ENCODE measurements at places on chromosomes 7 and 10.

- DNase-seq, result no peak
These were observed 91.5 kb downstream of the FOXL3 start for GRCh38 chr7:381211-382042.

DNA sequence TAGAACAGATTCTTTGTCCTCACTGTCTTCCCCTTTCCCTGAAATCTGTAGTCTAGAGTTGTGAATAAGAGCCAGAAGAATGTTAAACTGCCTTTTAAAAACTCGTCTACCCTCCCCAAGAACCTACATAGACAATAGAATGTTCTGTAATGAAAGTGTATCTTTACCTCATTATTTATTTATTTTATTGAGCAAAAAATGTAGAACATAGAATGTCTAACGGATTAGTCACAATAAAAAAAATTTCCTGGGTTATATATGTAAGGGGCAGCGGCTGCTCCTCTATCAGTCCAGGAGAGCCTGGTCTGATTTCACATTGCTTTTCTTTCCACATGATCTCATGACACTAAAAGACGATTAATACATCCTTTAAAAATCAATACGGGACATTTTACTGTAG is 135.7 kb downstream of the SDK1 start:
- DNase-seq, result no peak

DNA sequence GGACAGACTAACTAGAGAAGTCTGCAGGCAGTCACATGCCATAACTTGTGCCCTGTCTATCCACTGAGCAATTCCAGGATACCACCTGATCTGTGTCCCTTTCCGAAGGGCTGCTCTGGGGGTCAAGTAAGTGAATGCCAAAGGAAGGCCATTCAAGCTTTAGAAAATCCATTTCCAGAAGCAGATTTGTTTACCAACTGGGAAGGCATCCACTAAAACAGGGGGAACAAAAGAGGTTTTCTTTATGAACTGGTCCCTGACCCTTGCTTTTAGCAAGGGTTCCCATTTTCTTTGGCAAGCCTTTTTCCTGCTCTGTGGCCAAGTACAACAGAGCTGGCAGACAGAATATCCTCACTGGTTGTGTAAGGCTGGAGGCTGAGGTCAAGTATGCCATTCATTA is 36.5 kb downstream of the ITPRID1 start:
- no peak for DNase-seq

- DNase-seq, result no peak
These were observed 143.3 kb downstream of the TES start for GRCh38 chr7:116353647-116354046.

GRCh38 chr10:59372543-59372942 is 10.2 kb upstream of the FAM13C start:
- DNase-seq, result no peak

DNA sequence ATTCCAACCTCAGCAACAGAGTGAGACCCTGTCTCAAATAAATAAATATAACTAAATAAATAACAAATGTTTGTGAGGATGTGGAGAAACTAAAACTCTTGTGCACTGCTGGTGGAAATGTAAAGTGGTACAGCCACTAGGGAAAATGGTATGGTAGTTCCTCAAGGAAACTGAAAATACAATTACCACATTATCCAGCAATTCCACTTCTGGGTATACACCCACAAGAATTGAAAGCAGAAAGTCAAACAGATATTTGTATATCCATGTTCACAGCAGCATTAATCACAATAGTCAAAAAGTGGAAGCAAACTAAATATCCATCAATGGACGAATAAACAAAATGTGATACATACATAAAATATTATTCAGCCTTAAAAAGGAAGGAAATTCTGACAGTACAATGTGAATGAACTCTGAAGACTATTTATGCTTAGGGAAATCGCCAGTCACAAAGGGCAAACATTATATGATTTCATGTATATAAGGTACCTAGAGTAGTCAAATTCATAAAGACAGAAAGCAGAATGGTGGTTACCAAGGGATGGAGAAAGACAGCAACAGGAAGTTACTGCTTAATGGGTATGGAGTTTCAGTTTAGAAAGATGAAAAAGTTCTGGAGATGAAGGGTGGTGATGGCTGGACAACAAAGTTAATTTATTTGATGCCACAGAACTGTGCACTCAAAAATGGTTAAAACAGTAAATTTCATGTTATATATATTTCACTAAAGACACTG is 9.8 kb downstream of the ARHGAP12 start:
- DNase-seq, result no peak

DNA sequence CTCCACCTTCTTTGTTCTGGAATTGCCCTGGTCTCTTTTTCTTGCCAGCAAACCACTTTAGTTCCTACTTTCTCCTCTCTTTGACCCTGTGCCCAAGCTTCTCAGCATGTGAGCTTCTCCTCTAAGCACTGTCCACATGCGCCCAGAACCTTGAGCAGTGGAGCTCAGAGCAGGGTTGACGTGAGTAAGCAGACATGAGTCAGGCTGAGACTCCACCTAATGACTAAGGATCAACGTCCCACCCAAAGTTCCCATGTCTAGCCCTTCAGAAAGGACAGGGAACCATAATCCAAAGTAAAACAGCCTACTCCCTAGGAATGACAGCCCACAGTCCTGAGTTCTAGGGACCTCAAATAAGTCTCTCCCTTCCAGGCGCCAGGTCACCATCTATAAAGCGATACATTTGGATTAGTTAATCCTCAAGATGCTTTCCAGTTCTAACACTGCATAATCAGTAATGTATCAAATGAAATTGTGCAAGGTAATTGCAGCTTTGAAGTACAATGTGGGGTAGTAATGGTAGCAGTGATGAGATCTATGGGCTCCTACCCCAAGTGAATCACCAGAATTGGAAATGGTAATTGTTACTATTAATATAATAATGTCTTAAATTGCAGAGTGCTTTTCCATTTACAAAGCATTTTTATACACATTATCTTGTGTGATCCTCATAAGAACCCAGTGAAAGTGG is 44.5 kb downstream of the KCNMA1 start:
- DNase-seq, result no peak

- DNase-seq, result no peak
These were observed 206.1 kb upstream of the NPSR1 start for GRCh38 chr7:34451923-34452322.

GRCh38 chr7:128003167-128003566 is 28.1 kb downstream of the LRRC4 start:
- no peak for DNase-seq

- DNase-seq, result no peak
These were observed 23.1 kb downstream of the RCC1L start for GRCh38 chr7:75050501-75050900.

GRCh38 chr10:31704195-31704594 is 224.4 kb downstream of the ARHGAP12 start:
- no peak for DNase-seq

DNA sequence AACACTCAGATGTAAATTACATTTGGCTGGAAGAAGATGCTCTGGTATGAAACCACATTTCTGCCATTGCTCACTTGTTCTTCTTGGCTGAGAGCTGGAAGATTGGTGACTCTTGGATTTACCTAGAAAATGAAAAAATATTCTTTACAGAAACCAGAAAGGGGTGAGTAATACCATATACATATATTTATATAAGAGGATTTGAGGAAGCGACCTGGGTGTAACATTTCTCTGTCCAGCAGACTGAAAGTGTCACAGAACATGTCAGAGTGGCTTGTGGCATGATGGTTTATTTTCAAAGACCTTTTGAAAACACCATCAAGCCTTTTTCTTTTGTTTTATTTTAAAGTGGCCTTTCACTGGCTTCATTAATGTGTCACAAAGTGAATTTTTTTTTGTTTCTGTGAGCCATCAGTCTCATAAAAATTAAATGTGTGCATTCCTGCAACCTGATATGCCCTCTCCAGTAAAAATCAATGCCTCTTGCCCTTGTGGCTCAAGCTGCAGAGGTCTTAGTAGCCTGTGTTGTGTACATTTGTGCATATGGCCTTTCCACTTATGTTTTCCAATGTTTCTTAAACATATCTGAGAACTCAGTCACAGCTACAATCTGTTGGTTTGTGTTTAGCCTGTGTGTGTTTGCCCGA is 23.5 kb downstream of the CREB5 start:
- DNase-seq, result no peak

DNA sequence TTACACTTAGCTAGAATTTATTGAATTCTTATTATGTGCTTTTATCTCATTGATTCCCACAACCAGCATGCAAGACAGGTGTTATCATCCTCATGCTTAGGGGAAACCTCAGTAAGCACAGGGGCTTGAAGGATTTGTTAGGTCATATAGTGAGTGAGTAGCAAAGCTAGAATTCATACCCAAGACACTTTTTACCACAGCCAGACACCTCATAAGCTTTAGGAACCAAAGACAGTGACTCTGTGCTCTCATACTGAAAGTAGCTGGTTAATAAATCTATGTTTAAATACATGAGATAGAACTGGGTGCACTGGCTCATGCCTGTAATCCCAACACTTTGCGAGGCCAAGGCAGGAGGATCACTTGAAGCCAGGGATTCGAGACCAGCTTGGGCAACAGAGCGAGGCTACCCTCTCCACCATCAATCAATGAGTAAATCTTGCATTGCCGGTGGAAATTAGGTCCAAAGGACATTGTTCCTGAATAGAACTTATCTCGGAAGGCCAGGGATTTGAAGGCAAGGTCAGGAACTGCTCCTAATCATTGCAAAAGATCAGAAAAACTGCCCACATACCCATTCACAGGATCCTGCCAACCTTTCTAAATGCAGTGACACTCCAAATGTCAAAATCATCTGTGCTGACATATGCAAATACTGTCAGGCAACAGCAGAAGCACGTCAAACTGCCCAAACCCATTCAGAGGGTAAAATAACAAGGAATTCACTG is 523.5 kb downstream of the PARD3 start:
- no peak for DNase-seq

DNA sequence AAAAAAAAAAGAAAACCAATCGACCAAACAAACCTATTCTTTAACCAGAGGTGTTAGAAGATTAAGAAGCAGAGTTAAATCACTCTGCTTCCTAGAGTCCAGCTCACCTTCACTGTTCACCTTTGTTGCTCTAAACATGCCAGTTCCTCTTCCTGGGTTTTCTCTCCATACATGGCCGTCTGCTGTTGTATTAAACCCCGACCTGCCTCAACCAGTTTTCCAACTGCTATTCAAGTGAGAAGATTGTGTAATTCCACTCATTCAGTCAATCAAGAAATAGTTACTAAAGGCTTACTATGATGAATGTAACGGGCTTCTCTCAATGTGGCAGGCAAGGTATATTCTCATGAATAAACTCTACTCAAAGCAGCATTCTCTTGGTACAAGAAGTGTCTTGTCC is 8.8 kb downstream of the AASS start:
- DNase-seq, result no peak

GRCh38 chr10:110625356-110625894 is 18.7 kb upstream of the RBM20 start:
- no peak for DNase-seq

DNA sequence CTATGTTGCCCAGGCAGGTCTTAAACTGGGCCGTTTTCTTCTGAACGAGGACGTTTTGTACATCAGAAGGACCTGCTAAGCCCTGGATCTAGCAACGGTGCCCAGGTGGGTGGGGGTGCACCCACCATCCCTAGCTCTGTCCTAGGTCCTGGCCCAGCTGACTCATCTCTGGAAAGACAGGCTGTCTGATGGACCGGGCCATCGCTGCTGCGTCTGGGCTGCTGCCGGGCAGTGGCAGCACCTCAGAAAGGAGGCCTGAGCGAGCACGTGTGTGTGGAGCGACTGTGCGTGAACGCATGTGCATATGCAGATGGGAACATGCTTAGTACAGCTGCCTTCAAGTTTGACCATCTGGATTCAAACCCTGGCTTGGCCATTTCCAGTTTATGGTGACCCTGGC is 7.3 kb upstream of the ELFN1 start:
- no peak for DNase-seq

DNA sequence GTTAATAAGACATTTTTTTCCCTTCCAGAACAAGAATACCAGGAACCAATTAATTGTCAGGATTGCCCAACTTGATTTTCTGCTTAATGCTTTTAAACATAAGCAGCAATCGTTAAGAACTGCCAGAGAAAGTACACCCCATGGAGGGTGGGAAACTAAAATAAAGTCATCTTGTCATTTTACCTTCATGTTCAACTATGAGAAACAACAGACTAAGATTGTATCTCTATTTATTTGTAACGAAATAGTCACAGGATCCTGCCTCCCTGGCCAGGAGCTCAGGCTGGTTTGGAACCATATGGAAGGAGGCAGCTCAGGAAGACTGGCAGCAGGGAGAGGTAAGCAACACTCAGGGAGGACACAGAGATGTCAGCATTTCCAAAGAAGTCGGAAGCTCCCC is 129.6 kb downstream of the TNS3 start:
- DNase-seq, result no peak

- no peak for DNase-seq
These were observed 76.7 kb downstream of the EMX2 start for GRCh38 chr10:117619223-117619622.

- DNase-seq, result no peak
These were observed 11.4 kb upstream of the LRRC61 start for GRCh38 chr7:150311711-150312110.

DNA sequence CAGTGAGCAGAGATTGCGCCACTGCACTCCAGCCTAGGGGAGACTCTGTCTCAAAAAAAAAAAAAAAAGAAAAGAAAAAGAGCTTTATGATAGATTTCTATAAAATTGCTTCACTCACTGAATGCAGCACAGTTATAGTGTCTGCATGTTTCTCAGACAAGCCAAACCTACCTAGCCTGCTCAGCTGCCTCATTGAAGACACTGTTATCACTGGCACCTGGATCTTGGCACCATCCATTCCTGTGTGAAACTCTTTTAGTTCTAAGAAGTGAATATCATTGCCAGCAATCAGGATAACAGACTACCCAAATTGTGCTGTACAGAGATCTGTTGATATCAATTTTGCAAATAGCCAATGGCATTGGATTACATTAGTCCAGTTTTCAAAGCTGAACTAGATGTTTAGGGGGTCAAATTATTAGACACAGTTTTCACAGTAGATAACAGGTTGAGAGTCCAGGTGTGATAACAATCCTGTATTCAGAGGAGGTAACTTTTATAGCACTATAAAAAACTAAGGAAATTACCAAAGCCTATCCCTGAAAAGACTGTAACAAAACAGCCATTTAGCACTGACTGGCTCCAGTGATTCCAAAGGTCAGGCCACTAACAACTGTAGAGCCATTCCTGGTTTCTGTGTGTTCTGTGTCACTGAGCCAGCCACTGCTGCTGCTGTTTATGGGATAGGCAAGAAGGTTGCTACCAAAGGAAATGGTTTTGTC is 17.1 kb downstream of the PDSS1 start:
- no peak for DNase-seq
